ENCODE measurements at places on chromosomes 5 and 9.

- no peak for DNase-seq
Observed at GRCh38 chr9:98724810-98725530, 16.2 kb upstream of the GABBR2 start.

GRCh38 chr5:145557345-145557744, 277.8 kb downstream of the PRELID2 start:
- DNase-seq, result no peak

GRCh38 chr9:115398996-115399395, 281.0 kb upstream of the TNC start:
- DNase-seq, result no peak

DNA sequence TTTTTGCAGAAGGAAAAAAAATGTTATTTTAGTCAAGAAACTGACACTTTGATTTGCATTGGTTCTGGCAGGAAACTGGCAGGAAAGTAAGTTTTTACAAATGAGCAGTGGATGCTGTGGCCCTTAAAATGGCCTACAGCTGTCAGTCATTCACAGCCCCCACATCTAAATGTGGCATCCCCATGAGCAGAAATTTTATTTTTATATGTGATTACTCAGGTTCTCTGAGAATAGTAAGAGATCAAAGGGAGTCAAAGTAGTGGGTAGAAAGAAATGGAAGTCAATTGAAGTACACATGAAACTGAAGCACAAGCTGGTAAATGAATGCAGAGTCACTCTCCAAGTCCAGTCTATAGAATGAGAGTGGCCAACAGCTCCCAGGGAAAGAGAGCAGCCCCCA, 80.3 kb downstream of the ENC1 start:
- no peak for DNase-seq

- DNase-seq, result no peak
Observed at GRCh38 chr5:67004730-67005350, 191.8 kb downstream of the CD180 start.
